GM13977 (cell line): ENCODE measurements at places on chromosomes 1 and 21.

- no peak for DNase-seq
Measured at GRCh38 chr1:58551186-58552140, 4.9 kb upstream of the OMA1 start.

DNA sequence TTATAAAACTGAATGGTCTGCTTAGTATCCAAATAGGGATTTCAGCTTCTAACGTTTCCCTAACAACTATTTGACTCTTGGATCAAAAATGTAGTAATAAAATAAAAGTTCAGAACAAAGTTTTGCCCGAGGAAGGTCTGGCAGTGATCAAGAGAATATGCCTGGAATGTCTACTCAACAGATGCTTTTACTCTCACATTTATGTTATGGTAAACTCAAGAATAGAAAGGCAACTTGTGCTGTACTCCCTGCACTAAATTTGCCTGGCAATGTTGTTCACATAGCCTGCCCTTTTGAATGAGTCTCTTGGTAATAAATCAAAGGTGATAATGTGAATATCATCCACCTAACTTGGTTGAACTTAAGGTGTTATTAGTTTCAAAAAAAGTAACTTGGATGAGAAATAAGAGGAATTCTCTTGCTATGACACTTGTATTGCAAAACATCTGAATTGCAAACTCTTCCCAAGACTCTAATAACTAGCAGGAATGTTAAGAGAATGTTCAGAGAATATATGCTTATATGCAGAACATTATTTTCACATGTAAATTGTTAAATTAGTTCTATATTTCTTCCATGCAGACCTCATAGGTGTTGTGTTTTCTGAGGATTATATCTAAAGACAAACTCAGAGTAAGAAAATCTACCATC, 215.8 kb downstream of the COL24A1 start:
- no peak for DNase-seq

GRCh38 chr1:212034516-212035122, 738 bp downstream of the INTS7 start:
- DNase-seq = no peak

- no peak for DNase-seq
Measured at GRCh38 chr1:219179293-219179692, 5.6 kb downstream of the LYPLAL1 start.

DNA sequence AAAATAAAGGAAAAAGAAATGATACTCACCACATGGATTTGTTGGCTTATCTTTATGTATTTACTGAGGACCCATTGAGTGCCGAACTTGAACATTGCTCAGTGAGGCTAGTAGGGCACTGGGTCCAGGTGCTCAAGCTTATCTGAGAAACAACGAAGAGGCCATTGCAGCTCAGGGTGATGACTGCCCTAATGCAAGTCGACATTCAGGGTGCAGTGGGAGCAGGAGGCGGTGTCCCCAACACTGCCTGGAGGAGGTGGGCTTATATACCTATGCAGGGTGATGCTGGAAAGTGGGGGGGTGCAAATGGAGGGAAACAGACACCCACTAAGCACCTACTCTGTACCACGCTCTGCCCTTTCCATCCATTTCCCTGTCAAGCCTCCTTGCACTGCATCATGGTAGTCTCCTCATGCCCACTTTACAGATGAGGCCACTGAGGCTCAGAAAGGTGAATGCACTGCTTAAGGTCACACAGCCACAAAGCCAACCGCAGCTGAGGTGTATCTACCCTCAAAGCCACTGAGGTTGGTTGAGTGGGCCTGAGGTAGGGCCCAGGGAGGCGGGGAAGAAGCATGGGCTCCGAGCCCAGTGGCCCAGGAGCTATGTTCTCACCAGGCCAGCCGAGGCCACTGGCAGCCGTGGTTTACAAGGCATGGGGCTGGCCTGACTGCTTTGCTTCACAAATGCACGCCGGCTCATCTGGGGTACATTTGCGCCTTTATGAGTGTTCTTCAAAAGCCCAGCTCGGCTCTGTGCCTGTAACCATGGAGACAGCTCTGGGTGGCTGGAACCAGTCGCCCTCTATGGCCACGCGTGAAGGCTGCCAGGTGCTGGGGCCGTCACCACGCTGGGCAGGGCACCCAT, 103.8 kb downstream of the EPHB2 start:
- no peak for DNase-seq

DNA sequence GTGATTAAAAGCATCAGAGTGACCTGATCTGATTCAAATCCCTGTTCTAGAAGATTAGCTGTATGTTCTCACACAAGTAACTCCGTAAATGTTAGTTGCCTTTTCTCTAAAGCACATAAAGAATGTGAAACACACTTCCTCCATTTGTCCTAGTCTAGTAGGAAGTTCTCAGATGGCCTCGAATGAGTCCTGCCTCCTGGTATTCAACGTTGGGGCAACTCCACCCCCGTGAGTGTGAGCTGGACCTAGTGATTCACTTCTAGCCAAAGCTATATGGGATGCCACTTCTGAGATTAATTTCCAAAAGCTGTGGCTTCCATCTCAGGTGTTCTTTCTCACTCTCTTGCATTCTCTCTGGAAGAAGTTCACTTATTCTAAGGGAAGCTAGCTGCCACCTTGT, 267.6 kb downstream of the GPATCH2 start:
- no peak for DNase-seq

DNA sequence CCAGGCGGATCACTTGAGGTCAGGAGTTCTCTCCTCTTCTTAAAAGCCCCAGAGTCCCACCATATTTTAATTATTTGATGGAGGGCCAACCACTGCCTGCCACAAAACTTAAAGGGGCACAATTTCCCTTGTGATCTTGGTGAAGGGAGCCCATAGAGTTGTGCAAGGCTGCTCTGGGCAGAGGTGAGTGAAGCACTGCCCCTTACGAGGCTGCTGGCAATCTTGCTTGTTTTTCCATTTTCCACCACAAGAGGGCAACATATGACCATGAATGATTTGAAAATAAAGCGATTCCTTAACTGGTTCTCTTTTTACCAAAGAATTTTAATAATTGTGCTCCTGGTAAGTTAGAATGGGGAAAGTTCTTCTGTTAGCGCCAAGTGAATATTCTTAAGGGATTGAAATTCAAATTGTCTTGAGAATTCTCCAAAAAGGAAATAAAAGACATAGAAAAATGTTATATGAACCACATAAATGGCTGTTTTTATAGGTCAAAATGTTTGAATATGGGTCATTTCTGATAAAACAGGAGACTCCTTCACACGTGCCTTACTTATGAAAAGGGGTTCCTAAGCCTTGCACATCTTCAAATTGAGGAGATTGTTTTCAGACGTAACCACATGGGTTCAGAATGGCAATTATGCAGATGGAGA, 22.7 kb downstream of the PGM1 start:
- DNase-seq = peak; percentile 56

GRCh38 chr1:238892612-238893011, 493.8 kb upstream of the CHRM3 start:
- DNase-seq = no peak

DNA sequence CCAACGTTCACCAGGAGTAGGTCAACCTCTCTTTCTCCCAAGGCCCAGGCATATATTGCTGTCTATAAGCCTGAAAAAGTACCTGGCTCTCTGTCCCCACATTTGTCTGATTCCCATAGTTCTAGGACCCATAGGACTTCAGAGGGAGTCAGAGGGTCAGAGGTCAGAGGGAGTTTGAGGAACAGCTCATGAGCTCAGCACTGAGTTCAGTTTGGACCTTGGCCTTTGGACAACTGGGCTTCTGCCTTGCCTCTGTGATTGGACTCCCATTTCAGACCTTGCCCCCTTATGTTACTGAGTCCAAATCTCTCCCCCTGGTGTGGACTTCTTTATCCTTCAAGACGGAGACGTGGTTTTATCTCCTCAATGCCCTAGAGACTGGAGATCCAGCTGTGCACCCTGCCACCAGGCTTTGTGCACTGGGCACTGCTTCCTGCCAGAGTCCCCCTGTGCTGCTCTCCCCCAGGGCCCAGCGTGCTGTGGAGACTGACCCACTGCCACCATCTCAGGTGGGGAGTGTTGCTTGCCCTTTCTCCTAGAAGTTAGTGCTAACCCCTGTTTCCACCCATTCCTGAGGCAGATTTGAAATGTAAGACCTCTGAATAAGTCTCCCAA, 3.2 kb downstream of the CTSE start:
- DNase-seq = no peak

- DNase-seq = no peak
Measured at GRCh38 chr1:53573522-53573921, 114.3 kb downstream of the DMRTB1 start.

DNA sequence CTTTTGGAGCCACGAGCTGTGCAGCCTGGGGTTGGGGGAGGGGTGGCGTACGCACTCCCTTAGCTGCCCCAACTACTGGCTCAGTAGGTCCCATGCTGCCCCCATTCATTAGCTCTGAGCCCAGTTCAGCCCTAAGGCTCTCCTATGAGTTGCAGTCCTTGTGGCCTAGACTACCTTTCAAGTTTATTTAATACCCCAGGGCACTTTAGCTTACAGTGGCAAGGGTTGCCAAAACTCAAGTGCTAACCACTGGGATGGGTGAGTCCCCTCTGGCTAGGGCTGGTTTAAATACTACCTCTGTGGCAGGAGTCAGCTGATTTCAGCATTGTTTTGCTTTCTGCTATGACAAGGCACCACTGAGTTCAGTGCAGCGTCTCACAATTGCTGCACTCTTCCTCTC, 118.2 kb downstream of the ODF2L start:
- no peak for DNase-seq

- DNase-seq = no peak
Measured at GRCh38 chr1:180249725-180250498, 19.8 kb downstream of the LHX4 start.

DNA sequence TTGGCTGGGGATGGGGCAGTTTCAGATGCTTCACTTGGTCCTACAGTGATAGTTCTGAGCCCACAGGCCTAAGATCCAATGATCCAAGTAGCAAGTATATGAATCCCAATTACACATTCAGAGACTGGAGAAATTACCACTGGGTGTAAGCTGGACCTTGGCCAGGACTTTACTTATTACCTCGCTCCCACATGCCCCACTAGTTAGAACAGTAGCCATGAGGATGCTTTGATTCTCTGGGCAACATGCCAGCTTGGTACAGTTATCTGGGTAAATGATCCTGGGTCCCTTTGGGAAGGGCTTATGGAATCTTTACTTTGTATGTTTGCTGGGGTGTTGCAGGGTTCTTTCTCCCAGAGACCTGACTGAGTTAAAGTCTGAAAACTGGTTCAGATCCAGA, 5.0 kb upstream of the FCAMR start:
- no peak for DNase-seq

DNA sequence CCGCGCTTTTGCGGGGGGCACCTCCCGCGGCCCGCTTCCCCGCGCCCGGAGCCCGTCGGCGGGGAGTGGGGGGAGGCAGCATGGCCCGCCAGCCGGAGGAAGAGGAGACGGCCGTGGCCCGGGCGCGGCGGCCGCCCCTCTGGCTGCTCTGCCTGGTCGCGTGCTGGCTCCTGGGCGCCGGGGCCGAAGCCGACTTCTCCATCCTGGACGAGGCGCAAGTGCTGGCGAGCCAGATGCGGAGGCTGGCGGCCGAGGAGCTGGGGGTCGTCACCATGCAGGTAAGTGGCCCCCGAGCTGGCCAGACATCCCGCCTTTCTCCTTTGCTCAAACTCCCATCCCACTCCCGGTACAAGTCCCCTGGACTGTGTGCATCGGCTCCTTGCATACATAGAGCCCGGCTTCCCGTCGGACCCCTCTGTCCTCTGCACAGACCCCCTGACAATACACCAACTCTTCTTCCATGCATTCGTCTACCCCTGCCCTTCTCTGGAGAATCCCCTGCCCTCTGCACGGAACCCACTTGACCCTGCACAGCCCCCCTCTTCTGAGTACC, 812 bp downstream of the CACHD1 start:
- peak; percentile 52 for DNase-seq

DNA sequence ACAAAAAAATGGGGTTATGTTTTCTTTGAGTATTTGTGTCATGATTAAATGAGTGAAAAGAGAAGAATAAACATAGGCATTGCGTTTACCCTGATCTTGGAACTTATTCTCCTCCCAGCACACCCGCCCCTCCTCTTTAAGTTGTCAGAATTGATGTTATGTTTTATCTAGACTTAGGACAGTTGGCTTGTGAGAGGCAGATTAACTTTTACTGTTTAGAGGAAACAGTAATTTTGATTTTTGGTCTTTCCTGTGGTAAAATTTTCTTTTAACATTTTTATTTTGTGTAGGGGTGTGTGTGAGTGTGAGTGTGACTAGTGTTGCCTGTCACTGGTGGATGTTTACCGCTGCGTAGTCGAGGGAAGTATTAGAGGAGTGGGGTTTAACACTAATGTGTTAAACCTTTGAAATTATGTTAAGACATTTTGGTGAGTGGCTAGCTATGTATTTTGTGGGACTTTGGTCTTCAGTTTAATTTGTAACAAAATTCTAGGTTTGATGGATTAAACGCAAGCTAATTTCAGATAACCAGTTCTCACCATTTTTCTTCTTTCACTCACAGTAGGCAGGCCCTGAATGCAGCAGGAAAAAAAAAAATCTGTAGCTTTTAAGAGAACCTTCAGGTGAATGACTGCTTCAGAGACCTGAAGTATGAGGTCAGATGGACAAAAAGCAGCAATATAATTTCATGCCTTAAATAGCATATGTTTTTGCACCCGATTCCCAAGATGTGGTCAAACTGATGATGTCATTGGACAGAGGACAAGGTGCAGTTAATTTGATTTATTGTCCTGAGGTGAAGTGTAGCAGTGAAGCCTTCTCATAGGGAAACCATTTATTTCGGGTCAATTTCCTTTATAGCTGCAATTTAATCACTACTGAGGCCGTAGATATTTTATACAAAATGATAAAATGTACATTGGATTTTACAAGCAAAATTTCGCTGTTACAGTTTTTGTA, 2.7 kb downstream of the POU2F1 start:
- no peak for DNase-seq

- no peak for DNase-seq
Measured at GRCh38 chr1:27405074-27405473, 12.7 kb downstream of the GPR3 start.

DNA sequence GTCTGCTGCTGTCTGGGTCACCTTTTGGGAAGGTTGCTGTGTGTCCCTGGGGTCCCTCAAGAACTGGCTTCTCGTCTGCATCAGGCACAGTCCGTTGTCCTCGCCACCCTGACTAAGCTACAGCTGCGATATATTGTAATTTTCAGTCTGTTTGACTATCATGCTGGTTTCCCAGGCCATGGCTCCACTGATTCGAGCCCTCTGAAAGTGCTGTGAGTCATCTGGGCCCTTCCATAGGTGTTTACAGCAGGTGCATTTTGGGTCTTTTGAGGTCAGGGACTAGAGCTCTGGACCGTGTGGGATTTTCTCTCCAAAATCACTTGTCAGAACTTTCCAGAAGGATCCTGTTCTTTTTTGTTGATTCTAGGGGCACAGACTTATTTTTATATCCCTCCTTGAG, 52.8 kb downstream of the SPSB1 start:
- DNase-seq = no peak
